Activated gamma-delta T cell treated with anti-CD3 and anti-CD28 coated beads, Interleukin-2, amount 50 U/mL, for 16 hours (primary cell): ENCODE measurements at places on chromosomes 7 and 10.

DNA sequence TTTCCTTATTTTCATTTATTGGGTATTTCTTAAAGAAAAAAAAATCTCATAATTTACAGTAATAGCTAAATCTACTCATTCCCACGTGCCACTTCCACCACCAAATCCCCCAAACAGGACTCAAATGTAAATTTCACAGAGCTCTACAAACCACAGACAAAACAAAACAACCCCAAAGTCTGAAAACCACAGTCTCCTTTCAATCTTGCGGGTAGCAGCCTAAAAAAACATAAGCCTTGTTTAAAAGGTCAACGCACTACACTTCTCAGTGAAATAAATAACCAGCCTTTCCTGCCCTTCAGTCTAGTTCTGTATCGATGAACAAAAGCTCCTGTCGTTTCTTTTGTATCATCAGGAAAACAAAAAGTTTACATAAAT lies 121.8 kb upstream of the AFAP1L2 start:
- DNase-seq: peak; percentile 20

DNA sequence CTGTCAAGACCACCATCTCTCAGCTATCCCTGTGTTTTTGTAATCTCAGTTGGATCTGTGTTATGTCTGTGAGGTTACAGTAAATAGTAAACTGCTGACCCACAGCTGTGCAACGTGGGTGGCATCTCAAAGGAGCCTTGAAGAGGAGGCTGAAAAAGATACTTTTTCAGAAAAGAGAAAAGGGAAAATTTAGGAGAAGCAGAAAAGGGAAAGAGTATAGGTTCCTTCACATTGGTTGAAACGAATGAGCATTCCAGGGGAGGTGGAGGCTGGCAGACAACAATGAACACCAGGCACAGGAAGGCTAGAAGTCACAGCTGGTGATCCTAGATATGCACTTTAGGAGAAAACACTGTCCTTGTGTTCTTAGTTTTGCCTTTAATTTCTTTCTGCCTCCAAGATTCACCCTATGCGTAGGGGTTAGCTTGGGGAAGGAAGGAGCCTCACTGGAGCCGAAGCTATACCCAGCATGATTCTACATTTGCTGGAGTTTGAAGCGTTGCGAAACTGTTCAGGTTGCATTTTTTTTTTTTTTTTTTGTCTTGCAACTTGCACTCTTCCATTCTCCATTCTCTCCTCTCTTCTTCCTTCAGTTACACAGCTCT lies 18.3 kb downstream of the CPED1 start:
- DNase-seq: no peak

GRCh38 chr10:132904814-132905649 lies 37.3 kb downstream of the CFAP46 start:
- no peak for DNase-seq

GRCh38 chr10:45319702-45320101 lies 4.3 kb upstream of the OR13A1 start:
- no peak for DNase-seq

DNA sequence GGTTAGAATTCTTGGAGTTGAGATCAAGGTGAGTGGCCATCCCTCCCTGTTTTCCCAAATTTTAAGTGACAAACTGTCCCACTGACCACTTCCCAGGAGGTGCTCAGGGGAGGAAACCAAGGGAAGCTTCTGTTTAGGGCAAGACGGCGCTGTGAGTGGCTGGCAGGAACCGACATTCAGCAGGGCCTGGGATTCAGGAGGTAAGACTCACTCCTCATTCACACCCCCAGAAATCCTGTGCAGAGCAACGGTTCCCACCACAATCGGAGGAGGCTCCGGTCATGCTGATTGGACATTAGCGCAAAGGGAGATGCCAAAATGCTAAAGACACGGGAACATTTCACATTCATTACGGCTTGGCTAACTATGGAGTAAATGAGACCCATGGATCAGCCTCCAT lies 200.9 kb downstream of the GRID1 start:
- DNase-seq: no peak

DNA sequence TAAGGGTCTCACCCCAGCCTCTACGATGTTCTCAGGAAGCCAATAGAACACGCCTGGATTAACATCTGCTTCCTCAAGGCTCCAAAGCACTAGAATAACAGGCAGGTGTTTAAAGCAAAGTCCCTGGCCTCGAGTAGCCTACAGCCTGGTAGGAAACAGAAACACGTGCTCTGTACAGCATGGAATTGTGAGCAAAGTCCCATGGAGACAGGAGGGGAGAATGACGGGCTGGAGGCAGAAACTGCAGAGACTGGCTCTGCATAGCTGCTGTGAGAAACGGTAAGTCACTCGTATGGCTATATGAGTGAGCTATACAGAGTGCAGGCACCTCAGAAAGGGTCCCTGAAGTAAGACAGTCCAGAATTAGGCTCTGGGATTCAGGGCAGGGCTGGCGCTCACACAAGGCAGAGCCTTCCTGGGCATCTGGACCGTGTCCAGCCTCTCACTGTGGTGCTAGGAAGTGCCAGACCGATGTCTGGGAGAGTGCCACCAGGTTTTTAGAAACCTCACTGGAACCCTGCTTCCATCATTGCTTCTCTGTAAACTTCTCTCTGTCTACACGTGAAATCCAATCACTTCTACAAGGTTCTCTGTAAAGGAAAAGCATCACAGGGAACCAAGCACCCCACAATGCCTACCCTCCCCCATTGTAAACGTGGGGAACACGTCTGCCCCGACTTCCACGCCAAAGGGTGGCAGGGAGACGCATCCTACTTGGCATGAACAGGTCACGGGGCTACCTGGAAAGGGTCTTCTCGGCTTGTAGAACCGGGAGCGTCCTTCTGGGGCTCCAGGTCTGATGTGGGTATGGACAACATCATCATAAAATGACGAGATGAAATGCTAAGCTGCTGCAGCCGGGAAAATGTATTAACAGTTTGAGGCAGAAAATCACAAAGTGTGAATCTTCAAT lies 38.8 kb upstream of the SHH start:
- no peak for DNase-seq

- no peak for DNase-seq
Observed at GRCh38 chr7:131087756-131088658, 239.7 kb upstream of the MKLN1 start.

- DNase-seq: no peak
Observed at GRCh38 chr10:14385596-14386593, 55.2 kb upstream of the FRMD4A start.

DNA sequence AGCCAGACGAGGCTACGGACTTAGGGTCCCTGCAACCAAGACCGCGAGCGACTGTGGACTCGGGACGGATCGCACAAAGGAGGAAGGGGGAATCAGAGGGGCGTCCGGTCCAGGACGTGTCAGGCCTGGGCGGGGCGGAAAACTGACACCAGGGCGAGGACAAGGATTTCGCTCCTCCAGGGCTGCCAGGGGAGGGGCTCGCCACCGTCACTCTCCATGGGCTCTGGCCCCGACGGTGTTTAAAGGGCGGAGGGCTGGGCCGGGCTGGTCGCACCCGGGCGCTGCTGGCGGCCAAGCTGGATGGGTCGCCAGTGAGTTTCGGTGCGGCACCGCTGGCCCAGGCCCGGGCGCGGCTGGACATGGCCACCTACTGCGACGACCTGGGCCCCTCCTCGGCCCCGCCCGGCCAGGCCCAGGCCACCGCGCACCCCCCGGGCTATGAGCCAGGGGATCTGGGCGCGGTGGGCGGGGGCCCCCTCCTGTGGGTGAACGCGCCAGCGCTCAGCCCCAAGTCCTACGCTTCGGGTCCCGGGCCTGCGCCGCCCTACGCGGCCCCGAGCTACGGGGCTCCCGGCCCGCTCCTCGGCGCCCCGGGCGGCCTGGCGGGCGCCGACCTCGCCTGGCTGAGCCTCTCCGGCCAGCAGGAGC lies at the start of gene FOXI2:
Gene FOXI2 (plus strand): TSS at position 271 of the 648 bp plus-strand sequence. CDS start 89 bp downstream, at position 360.
- no peak for DNase-seq

DNA sequence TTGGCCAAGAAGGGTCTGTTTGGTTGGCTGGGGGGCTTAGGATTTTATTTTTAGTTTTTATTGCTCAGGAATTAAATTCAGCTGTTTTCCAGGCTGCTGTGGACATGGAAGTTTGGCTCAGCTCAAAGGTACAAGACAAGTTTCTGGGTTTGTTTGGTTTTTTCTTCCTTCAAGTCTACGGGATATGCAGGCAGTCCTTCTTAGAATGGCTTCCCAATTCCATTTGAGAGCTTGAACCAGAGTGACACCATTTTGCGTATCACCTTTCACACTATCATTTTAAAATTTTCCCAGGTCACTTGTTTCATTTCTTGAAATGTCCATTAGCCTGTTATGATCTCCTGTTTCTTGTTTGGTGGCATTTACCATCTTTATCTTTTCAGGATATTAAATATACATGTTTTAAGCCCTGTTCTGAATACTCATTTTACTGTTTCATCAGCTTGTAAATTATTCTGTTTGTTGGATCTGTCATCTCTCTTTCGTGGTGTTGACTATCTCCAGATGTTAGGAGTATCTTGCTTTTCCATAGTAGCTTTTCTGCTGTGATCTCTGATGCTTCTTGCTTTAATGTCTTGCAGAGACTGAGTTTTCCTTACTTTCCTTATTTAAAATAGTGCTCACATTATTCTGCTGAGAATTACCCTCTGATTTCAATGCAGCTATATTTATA lies 9.4 kb upstream of the TMEM168 start:
- no peak for DNase-seq

GRCh38 chr7:84069033-84069432 lies 125.6 kb downstream of the SEMA3A start:
- no peak for DNase-seq

DNA sequence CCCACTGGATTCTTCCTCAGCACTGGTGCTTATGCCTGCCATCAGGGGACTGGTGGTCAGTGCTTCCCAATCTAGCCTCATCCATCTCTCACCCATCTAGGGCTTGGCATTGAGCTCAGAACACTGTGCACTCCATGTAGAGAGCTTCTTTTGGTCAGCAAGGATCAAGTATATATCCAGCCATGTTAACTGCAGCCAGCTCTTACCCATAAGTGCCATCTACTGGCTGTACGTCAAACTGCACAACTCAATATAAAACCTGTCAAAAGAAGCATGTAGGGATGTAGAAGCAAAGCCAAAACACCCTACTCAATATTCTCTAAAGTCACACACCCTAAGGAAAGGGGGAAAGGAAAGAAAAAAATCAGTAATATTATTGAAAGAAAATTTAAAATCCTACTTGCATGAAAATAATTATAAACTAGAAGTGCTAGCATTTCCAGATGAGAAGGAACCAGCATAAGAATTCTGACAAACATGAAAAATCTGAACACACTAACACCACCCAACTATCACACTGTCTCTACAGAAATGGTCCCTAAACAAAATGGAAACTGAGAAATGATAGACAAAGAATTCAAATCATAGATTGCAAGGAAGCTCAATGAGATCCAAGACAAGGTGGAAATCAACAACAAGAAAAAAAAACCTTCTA lies 531.1 kb upstream of the STEAP1 start:
- no peak for DNase-seq

DNA sequence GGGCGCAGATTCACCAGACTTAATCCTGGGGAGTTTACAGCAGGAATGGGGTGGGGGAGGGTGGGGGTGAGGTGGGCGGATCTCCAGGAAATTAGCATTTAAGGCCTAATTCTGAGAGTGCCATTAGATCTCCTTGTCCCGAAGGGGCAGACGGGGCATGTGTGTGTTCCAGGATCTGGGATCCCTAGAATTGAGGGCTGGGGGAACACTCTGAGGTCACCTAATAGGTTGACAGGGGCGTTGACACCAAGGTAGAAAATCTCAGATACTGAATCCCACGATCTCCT lies 9.4 kb upstream of the EPHB4 start:
- no peak for DNase-seq

GRCh38 chr10:115857856-115858255 lies 415.1 kb downstream of the GFRA1 start:
- no peak for DNase-seq

- no peak for DNase-seq
Observed at GRCh38 chr10:108957681-108958080, 965.6 kb downstream of the XPNPEP1 start.

GRCh38 chr10:76218035-76218434 lies 786.6 kb downstream of the LRMDA start:
- DNase-seq: no peak

GRCh38 chr10:71260622-71261325 lies 48.4 kb downstream of the UNC5B start:
- DNase-seq: no peak

GRCh38 chr7:84394219-84394618 lies 199.6 kb upstream of the SEMA3A start:
- no peak for DNase-seq

GRCh38 chr10:124697837-124698544 lies 46.2 kb downstream of the FAM53B start:
- peak; percentile 49 for DNase-seq
